ENCODE measurements at places on chromosomes 12 and 14.
A peak's percentile ranks its signal among the peaks of the same experiment; 100 is the strongest.

- DNase-seq = no peak
Measured at GRCh38 chr12:116397148-116397547, 119.7 kb upstream of the MED13L start.

GRCh38 chr14:69475194-69475818 is 9.2 kb upstream of the PLEKHD1 start:
- no peak for DNase-seq

DNA sequence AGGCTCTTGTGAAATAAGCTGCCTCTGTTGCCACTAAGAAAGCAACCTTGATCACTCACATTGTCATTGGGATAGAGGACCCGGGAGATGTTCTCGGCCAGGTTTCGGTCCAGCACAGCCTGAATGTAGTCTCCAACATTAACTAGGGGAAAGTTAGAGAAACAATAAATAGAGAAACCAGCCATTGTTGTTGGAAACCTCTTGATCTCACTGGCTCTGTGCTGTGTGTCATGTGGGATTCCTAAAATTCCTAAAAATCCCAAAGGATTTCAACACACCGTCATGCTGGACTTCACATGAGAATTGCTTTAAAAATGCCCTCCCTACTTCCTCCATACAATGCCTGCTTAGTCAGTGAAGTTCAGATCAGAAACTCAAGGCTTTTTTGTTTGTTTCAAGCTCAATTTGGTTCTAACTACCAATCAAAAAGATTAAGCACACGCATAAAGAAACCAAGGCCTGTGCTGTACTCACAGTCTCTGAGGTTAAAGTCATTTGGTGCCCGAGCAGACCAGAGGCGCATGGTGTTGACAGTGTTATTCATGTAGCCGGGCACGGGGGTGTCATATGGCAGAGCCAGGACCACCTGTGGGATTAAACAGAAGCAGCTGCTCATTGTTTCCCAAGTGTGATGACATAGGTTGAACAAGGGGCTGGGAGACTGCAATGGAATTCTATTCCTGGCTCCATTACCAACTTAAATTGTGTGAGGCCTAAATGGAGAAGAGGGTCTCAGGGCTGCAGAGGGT is 23.6 kb downstream of the PYGL start:
- DNase-seq = no peak

DNA sequence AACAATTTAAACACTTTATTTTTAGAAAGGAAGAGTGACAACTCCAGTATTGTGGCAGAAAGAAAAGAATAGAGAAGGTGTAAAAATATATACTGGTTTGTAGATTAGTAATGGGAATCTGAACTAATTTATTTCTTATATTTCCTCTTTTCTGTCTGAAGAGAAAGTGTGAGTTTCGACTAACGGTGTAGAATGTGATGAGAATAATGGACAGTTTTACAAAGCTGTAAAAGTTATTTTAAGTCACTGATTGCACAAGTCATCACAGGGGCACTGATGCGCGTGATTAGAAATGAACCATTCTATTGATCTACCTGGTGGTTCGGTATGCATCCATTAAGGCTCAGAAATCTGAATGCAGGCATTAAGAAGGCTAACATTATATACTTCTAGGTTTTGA is 158.5 kb upstream of the ATXN7L3B start:
- DNase-seq = no peak

GRCh38 chr14:62179367-62180018 is 417.3 kb downstream of the SNAPC1 start:
- DNase-seq = no peak

DNA sequence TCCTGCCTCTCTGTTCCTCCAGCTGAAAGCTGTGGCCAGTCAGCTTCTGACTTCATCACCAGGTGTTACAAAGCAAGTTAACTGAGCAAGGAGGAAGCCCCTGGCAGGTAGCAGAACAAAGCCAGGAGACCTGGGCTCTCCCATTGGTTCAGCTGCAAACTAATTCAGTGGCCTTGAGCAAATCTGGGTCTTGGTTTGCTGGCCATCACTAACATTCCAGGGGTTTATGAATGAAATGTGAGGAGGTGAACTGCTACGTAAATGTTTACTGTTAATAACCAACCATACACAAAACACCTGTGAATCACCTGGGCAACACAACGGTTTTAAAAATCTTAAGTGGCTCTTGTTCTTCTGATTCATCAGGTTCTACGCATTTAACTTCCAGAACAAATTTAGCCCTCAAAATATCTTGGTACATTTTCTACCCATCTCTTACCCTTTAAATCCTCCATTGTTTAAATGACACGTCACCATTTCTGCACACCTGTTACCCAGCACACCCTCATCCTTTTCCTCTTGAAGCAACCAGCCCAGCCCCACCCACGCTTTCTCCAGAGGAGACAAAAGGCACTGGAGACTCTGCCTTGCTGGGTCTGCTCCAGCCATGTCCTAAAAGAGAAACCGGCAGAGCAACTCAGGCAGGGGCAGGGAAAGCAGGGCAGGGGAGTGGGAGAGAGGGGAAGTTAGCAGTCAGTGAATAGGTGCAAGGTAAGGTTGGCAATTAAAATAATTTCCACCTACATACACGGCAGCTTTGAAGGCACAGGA is 49.3 kb upstream of the TSPAN11 start:
- no peak for DNase-seq

DNA sequence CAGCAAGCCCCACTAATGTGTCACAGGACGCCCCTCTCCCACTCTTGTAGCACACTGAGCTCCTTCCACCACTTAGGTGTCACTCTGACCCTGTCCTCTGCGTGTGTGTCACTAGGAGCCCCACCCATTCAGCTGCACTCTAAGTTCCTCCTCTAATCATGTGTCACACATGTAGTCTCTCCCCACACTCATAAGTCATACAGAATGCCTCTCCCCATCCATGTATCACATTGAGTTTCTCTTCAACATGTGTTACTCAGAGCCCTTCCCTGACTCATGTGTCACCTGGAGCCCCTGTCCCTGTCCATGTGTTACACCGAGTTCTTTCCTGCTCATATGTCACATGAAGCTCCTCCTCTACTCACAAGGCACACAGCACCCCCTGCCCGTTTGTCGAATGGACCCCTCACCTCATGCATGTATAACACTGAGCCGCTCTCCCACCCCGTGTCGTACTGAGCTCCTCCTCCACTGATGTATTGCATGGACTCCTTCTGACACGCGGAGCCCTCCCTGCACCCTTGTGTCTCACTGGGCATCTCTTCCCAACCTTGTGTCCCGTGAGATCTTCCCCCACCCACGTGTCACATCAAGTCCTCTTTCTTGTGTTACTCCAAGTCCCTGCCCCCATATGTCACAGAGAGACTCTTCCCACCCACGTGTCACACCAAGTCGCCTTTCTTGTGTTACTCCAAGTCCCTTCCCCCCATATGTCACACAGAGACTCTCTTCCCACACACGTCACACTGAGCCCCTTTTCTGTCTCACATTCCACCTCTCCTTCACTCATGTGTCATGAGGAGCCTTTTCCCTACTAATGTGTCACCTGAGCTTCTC is 31.0 kb downstream of the RTL1 start:
- DNase-seq = no peak

DNA sequence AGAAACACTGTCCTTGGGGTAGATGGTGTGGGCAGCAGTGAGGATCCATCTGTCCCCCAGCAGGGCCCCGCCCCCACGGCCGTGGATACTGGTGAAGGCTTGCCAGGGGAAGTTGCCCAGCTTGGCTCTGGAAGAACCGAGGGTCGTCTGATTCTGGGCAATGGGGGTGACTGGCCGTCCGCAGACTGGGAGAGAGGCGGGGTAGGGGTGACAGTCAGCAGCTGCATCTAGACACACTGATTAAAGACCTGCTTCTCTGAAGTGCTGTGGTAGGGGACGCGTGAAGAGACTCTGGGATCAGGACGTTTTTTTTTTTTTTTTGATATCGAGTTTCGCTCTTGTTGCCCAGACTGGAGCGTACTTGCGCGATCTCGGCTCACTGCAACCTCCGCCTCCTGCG is 4.7 kb upstream of the C1R start:
- DNase-seq = no peak

GRCh38 chr14:73740618-73741326 is 26.6 kb upstream of the PNMA1 start:
- DNase-seq = no peak

DNA sequence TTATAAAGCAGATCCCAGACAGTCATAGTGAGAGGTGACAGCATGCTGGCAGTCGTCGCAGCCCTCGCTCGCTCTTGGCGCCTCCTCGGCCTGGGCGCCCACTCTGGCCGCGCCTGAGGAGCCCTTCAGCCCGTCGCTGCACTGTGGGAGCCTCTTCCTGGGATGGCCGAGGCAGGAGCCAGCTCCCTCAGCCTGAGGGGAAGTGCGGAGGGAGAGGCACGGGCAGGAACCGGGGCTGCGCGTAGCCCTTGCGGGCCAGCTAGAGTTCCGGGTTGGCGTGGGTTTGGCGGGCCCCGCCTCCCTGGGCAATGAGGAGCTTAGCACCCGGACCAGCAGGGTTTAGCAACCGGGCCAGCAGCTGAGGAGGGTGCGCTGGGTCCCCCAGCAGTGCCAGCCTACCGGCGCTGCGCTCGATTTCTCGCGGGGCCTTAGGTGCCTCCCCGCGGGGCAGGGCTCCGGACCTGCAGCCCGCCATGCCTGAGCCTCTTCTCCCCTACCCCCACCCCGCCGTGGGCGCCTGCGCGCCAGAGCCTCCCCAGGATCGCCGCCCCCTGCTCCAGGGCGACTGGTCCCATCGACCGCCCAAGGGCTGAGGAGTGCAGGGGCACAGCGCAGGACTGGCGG is 451.2 kb upstream of the DCN start:
- DNase-seq = no peak

DNA sequence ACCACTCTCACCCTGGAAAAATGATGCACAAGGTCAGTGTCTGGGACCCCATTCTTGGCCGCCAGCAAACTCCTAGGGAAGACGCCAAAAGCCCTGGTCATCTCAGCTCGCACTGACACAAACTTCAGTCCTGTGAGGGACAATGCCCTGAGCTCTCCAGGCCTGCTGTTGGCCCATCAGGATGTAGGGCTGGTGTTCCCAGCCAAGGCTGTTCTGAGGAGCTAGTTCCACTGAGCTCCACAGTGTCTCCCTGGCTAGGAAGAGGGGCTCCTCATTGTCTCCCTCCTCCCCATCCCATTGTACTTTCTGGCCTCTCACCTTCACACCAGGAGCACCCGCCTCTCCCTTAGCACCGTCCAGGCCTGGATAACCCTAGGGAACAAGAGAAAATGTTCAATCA is 10.8 kb downstream of the COL2A1 start:
- DNase-seq = no peak

DNA sequence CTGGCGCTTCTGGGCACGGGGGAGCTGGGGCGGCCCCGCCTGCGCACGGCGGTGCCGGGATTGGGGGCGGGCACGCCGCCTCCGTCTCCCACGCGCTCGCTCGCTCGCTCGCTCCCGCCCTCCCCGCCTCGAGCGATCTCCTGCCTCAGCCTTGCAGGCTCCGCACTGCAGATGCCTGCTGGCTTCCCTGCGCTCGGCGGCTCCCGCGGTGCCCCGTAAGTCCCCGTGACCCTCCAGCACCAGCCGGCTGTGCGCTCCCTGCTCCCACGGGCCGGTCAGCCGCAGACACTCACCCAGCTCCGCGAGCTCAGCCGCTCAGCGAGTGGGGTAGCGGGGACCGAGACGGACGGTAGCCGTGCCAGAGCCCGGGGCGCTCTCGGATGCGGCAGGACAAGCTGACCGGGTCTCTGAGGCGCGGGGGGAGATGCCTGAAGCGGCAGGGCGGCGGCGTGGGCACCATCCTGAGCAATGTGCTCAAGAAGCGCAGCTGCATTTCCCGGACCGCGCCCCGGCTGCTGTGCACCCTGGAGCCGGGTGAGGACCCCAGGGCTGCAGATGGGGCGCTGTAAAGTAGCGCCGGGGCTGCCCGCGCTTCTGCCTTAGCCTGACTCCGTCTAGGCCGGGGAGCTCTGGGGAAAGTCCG is at the start of gene TBC1D30:
Gene TBC1D30, plus strand, starts transcription at position 148 of the 643 bp plus-strand sequence. Its CDS starts 233 bp downstream, at position 381.
- DNase-seq = no peak

GRCh38 chr12:7994731-7995205 is 37.7 kb upstream of the FOXJ2 start:
- no peak for DNase-seq

DNA sequence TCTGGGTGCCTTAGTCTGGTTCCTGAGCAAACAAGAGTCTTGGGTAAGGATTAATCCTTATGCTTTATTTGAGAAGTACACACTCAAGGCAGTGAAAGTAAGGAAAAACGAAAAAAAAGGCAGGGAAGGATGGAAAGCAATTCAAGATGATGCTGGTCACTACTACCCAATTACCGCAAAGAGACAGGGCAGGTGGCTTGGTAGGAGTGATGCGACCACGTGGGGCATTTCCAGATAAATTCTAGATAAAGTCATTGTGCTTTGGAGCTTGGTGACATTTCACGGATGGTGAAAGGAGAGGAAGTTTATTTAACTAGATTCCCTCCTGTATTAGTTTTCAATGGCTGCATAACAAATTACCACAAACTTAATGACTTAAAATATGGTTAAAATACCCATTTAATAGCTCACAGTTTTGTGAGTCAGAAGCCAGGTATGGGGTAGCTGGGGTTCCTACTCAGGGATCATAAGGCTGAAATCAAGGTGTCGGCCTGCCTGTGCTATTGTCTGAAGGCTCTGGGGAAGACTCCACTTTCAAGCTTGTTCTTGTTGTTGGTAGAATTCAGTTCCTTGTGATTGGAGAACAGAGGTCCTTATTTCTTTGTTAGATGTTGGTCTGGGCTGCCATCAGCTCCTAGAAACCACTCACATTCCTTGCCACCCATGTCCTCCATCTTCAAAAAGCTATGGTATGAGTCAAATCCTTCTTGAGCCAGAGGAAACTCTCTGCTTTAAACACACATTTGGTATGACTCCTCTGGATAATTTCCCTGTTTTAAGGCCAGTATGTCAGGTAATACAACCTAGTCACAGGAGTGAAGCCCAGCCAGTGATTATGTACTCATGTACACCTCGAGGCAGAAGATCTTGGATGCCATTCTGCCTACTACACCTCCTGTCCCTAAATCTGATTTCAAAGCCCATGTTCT is 5.6 kb upstream of the HMGA2 start:
- DNase-seq = no peak

GRCh38 chr12:129190827-129191226 is 337.5 kb downstream of the GLT1D1 start:
- DNase-seq = no peak

DNA sequence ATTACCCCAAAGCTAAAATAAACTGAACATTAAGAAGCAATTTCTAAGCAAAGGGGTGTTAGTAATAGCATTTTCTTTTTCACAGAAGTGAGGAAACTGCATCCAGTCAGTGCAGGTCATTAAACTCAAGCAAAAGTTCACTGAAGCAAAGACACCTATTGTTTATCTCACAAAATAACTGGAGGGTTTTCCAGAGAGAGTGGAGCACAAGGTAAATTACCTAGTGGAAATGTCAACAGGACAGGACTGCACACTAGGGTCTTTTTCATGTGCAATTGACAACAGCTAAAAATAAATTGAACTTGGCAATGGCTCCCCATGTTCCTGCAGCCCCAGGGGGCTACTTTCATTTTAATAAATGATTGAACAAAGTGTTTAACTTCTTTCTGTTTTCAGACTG is 742.0 kb downstream of the GALC start:
- DNase-seq = no peak

GRCh38 chr14:101761881-101762529 is 496 bp downstream of the PPP2R5C start:
- peak; percentile 22 for DNase-seq

DNA sequence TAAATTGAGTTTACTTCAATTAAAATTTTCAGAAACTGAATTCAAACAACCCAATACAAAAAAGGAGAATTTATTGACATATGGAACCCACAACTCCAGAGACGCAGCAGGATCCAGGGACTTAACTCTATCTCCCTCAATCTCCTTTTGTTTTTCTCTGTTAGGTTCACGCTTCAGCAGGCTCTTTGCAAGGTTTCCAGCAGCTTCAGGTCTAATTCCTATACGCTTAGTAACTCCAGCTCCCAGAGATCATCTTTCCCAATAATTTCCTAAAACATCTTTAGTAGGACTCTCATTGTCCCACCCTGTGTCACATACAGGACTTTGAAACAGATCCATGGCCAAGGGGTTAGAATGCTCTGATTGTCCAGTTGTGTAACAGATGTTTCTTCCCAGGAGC is 175.2 kb downstream of the RMST start:
- no peak for DNase-seq

Measured in activated CD4-positive, alpha-beta T cell treated with anti-CD3 and anti-CD28 coated beads for 1 hour (primary cell).